ENCODE measurements at places on chromosomes 1 and 21. TPM values are rescaled to one million over a fixed set of nuclear protein-coding genes. Genes with fewer than 3 reads are reported as not detected.

Gene MMP23B
- total RNA-seq = 13.7 TPM

Gene CTPS1
- 100 TPM for total RNA-seq

Gene MYOC
- total RNA-seq = not detected

Gene SPRR3
- total RNA-seq = not detected

DNA sequence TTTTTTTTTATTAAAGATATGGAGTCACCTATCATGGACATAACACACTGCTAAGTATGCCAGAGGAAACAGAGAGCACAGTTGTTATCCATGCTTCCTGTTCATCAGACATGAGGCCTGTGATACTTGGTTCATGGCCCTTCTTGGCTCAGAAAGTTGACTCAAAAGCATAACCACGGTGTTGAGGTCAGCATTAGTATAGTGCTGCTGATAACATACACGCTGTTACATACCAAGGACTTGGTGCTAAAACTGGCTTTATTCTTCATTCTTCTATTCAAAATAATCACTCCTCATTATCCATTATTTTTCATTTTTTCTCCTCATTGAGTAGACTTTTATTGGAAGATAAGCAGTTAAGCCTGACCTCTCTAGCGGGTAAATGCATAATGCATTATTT is 464.1 kb downstream of the ADGRL2 start:
- no peak overlapping the region for H3K4me3 ChIP-seq
- H3K36me3 ChIP-seq = no peaks in the 10 kb centered on the region
- no peaks in the 10 kb centered on the region for H3K27me3 ChIP-seq
- no peak overlapping the region for H3K27ac ChIP-seq

- no peaks in the 10 kb centered on the region for H3K36me3 ChIP-seq
- H3K27me3 ChIP-seq = no peaks in the 10 kb centered on the region
- H3K4me1 ChIP-seq = peaks cover 3% of the 10 kb centered on the region
- peak overlapping the region; percentile 61 for H3K4me3 ChIP-seq
These were observed 108.6 kb upstream of the CSF3R start for GRCh38 chr1:36591278-36591677.

DNA sequence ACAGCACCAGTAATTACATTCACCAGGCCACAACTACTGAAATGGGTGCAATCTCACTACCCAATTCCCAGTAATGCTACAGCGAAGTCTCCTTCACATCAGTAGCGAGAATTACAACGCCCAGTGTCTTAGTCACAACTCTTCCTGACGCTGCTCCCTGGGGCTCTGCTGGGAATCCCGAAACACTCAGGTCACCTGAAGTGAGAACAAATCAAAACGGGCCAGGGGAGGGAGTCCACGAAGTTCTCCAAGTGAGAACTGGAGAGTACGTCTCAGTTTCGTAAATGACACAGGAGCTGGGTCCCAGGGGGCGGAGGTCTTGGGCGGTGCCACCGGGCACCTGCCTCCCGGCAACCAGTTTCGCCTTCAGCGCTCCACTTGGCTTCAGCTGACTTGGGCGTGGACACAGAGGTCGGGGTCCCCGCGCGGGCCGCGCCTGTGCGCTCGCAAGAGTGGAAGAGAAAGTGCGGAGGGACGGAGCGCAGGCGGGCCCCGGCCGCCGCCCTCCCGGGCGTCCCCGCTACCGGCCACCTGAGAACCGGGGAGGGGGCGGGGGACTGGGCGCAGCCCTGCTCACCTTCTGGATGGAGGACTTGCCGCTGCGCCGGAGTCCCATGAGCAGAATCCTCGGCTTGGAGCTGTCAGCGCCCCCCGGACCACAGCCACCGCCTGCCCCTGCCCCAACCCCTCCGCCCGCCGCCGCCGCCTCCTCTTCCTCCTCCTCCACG is 575 bp downstream of the RRAGC start:
- H3K4me3 ChIP-seq = peak overlapping the region; percentile 92
- H3K4me1 ChIP-seq = no peaks in the 10 kb centered on the region
- no peak for DNase-seq
- H3K36me3 ChIP-seq = peaks cover 16% of the 10 kb centered on the region
- H3K27ac ChIP-seq = no peak overlapping the region
- no peaks in the 10 kb centered on the region for H3K27me3 ChIP-seq

DNA sequence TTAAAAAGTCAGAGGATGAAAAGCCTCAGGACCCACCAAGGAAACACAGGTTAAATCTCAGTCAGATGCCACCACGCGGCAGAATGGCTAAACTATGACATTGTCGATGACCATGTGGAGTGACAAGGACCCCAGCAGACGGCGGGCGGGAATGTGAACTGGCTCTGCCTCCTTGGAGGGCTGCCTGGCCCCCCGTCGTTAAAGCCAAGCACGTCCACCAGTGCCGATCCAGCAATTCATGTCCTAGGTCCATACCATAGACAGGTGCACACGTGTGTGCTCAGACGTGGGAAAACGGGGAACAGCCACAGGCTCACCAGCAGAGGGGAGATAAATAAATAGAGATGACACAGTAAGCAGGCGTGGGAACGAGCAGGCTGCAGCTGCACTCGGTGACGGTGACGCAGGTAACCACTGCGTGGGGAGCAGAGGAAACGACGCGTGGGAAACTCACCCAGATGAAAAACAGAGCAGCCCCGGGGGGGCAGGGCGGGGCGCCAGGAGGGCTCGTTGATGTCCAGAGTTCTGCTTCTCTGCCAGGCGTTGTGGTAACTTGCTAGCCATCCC is 28.3 kb upstream of the PCBP3 start:
- H3K27ac ChIP-seq = no peak overlapping the region
- H3K4me3 ChIP-seq = no peak overlapping the region
- H3K27me3 ChIP-seq = peaks cover 3% of the 10 kb centered on the region
